G401 (cell line): ENCODE measurements at places on chromosomes 1 and 21.
A peak's percentile ranks its signal among the peaks of the same experiment; 100 is the strongest.

DNA sequence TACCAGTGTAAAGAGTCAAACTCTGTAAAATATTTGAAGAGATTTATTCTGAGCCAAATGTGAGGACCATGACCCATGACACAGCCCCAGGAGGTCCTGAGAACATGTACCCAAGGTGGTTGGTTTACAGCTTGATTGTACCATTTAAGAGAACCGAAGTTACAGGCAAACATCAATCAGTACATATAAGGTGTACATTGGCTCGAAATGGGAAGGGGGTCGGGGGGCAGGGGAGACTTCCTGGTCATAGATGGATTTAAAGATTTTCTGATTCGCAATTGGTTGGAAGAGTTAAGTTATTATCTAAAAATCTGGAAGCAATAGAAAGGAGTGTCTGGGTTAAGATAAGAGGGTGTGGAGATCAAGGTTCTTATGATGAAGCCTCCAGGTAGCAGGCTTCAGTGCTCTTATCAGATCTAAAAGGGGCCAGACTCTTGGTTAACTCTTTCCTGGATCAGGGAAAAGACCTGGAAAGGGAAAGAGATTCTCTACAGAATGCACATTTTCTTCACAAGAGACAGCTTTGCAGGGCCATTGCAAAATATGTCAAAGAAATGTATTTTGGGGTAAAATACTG lies 47.5 kb upstream of the NTPCR start:
- no peak for DNase-seq

GRCh38 chr1:42183210-42183956 lies 18.8 kb upstream of the GUCA2A start:
- DNase-seq: no peak

GRCh38 chr1:211476200-211476849 lies 15.6 kb downstream of the RD3 start:
- DNase-seq: peak; percentile 56

DNA sequence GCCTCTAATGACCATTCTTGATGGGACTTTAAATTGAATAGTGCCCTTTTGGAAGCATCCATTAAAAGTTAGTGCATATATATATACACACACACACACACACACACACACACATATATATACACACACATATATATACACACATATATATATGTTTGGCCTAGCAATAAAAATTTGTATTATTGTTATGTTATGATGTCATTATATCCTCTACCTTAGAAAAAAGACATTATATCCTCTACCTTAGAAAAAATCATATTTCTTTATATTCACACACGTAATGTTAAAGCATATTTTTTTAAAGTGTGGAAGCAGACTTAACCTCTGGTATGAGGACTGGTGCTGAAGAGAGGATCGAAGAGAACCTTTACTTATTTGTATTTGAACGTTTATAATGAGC lies 43.3 kb downstream of the EBNA1BP2 start:
- DNase-seq: no peak

DNA sequence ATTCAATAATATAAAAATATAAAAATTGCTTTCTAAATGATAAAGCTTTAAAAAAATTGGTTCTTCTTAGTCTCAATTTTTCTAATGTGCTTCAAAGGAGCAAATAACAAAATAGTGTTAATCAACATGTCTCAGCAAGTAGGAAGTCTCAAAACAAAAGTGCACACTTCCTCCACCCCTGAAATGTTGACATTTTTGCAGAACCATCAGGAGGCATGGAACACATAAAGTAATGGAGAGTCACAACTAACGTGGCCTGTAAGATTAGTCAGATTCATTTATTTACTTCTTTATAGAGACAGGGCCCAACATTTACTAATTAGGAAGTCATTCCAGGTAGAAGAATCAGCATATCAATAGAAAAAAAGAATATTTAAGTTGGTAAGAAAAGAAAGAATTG lies 34.9 kb upstream of the FMO2 start:
- DNase-seq: no peak

- DNase-seq: no peak
Observed at GRCh38 chr1:184187097-184187496, 135.6 kb downstream of the TSEN15 start.

DNA sequence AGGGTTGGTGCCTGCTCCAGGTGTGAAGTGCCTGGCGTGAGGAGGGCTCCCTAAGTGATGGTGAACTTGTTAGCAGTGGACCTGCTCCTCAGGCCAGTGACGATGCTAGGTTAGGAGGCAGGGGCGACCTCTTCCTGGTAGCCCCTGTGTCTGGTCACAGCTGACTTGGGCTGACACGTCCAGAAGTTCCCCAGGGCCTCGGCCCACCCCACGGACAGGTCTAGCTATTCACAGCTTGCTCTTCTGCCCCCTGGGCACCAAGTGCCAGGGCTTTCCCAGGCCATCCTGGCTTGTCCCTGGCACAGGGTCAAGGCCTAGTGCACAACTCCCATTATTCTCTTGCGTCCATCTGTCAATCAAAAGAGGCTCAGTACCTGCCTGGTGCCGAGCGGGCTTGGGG lies 10.9 kb upstream of the C1orf167 start:
- DNase-seq: no peak

DNA sequence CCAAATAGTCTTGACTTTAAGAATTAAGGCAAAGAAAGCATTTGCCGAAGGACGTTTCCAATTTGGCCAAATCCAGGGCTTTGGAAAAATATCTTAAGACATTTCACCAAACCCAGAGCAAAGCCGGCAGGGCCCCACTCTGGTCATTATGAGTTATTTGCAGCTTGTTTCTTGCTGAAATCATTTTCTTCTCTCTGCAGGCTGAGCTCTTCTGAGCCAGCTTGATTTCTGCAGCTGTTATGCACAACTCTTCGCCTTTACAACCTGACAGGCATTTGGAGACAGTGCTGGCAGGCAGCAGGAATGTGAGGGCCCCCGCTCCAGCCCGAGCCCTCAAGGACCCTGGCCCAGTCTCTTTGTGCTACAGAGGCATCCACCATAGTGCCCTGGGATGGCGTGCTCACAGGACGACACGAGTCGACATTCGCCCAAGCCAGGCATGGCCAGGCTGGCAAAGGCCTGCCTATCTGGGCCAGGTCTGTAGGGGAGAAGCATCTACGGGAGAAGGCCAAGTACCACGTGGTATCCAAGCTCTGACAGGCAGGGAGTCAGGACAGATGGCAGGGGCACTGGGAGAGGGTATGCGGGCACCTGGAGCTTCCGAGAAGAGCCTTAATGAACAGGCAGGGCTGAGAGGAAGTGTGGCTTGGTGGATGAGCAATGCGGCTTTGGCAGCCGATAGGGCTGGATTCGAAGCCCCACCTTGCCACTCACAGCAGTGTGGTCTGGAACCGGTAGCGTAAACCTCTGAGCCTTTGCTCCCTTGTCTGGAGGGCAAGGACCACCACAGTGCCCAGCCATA lies 32.3 kb downstream of the SYF2 start:
- DNase-seq: peak; percentile 6

GRCh38 chr1:89978755-89979154 lies 16.2 kb upstream of the ZNF326 start:
- no peak for DNase-seq

- DNase-seq: peak; percentile 85
Observed at GRCh38 chr1:205477759-205478247, 22.0 kb upstream of the BLACAT1 start.

- DNase-seq: no peak
Observed at GRCh38 chr1:181739214-181739613, 255.9 kb downstream of the CACNA1E start.

GRCh38 chr1:174242856-174243255 lies 83.5 kb downstream of the RABGAP1L start:
- DNase-seq: peak; percentile 83

- peak; percentile 22 for DNase-seq
Observed at GRCh38 chr1:86965012-86965826, 50.8 kb downstream of the HS2ST1 start.

DNA sequence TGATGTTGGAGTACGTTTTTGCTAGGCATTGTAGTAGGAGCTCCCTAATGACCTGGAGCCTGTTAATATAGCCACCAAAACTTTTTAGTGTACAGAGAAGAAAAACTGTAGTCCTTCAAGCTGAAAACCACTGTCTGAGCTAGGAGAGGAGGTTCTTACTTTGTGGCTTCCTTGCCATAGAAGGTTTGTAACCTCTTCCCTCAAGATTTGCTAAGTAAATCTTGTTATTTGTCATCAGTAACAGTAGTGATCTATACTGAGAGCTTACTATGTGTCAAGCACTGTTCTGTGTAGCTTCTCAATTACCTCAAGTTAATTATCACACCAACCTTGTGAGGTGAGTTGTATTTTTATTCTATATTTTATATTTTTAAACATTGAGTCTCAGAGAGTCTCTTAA lies 21.2 kb upstream of the LRRC8C start:
- DNase-seq: no peak

DNA sequence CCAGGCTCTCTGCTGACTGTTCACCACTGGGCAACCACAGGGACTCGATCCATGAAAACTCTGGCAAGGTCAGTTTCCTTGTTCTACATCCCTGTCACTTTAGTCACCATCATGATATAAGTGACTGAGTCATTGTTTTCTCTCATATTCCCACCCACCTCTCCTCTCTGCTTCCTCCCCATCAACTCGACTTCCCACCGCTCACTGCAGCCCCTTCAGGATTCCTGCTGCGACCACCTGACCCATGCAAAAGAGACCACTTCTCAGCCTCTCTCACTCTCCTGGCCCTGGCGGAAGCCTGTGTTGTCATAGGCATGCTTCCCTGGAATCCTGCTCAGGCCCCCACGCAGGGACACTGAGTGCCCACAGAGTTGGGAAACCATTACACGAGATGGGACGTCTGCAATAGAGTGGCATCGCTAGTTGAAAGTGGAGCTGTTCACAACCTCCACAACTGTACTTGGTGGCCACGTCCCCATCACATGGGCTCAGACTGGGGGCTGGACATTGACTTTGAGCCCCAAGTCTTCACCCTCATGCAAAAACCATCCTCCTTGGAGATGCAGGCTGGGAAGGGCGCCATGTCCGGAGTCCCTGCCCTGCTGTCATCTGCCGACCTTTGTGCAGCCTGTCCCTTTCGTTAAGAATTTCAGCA lies 1.8 kb upstream of the TFF2 start:
- no peak for DNase-seq

DNA sequence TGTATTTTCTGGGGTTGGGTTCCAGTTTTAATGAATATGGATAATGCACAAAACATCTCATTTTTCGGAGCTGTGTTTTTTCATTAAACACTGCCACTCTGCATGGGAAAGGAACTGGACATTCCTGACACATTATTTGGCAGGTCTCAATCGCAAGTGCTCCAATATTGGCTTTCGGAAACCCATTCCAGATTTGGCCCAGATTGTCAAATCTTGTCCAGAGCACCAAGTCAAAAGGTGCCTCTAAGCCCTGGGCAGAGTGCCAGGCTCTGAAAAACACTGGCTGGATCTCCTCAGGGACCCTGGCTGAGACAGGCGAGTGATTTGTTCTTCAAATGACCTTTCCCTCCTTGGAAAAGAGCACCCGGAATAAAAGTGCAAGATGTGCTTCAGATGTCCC lies 68.4 kb upstream of the MRPS6 start:
- DNase-seq: no peak

DNA sequence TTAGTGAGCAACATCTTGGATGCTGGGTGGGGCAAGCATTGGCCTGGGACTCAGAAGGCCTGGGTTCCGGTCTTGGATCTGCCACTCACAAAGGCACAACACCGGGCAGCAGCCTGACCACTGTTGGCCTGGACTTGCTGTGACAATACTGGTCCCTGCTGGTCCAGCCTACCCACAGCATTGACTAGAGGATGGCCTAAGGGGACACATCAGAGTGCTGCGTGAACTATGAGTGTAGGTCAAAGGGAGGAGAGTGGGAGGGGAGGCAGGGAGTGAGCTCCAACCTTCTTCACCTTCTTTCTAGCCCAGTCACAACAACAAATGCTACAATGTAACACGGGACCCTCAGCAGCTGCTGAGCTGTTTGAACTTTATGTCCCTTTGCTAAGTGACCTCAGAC lies 31.1 kb downstream of the TMEM50A start:
- no peak for DNase-seq

DNA sequence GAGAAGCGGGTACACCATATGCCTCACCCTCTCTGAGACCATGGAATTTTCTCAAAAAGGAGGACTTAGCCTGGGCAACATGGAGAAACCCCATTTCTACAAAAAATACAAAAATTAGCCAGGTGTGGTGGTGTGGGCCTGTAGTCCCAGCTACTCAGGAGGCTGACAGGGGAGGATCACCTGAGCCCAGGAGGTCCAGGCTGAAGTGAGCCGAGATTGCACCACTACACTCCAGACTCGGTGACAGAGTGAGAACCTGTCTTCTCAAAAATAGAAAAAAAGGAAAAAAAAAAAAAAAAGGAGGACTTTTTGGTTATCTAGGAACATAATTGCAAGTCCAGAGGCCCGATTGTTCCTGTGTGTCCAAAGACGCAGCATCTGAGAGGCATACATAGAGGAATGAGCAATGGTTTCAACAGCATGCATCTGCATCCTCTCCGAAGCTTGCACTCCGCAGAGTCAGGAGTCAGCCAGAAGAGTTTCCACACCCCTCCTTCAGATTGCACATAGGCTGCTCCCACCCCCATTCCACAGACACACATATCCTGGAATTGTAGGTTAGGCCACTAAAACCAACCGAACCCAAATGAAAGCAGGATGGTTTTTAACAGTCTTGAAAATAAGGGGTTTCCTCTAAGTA lies 2.5 kb upstream of the TBX15 start:
- no peak for DNase-seq

- no peak for DNase-seq
Observed at GRCh38 chr1:71043065-71043464, 4.6 kb downstream of the PTGER3 start.

DNA sequence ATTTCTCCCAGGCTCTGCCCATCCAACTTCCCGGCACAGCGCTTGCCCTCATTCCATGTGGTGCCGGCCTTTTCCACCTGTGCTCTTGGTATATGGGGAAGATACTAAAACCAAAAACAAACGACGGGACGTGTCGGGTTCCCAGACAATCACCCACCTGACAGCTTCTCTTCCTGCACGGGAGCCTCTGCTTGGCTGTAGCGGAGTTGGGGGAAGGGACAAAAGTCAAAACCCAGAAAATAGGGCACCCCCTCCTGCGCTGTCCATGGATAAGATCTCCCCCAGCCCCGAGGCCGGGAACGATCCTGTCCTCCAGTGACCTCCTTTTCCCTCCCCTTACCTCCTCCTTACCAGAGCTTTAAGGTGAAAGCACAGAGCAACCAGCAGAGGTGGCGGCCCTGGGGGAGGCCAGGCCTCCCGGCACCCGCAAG lies 640 bp downstream of the JTB start:
- no peak for DNase-seq

DNA sequence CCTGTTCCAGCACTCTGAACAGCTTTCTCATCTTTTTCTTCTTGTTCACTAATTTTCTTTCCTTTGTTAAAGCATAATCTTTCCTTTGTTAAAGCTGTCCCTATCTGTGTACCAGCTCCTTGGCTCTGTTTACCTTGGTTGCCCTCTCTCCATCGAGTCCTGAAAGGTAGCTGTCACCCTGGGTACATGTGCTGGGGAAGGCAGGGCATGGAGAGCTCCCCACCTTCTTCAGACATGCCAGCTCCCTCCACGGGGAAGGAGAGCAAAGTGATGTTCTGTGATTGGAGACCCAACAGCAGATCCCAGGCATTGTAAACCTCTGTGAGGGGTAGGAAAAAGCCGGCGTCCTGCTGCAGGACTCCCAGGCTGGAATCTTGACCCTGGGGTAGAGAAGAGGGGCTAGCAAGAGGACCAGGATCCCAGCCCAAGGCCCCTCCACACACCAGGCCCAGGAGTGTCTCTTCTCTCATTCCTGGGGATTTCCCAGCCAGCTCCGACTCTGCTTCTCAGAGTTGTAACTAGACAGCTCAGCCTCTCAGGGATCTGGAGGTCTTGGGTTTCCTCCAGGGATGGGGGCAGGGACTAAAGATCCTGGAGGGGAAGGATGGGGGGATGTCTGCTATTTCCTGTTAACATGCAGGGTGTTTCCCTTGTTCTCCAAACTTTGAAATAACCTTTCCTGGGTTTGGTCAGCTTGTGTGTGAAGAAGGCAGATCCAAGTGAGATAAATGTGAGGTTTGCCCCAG lies 34.4 kb downstream of the TMCC2 start:
- DNase-seq: no peak
